ENCODE measurements at places on chromosomes 1 and 21.

- H3K27ac ChIP-seq, result peak overlapping the region; percentile 87
- H3K4me1 ChIP-seq, result peaks cover 16% of the 10 kb centered on the region
- no peak for DNase-seq
- H3K4me3 ChIP-seq, result no peak overlapping the region
Observed at GRCh38 chr1:175129997-175130648, 62.5 kb downstream of the KIAA0040 start.

- H3K4me1 ChIP-seq, result peaks cover 4% of the 10 kb centered on the region
- H3K4me3 ChIP-seq, result no peak overlapping the region
- H3K27me3 ChIP-seq, result no peaks in the 10 kb centered on the region
- no peaks in the 10 kb centered on the region for H3K36me3 ChIP-seq
- H3K27ac ChIP-seq, result no peak overlapping the region
Observed at GRCh38 chr1:67969446-67969845, 81.0 kb downstream of the DIRAS3 start.

DNA sequence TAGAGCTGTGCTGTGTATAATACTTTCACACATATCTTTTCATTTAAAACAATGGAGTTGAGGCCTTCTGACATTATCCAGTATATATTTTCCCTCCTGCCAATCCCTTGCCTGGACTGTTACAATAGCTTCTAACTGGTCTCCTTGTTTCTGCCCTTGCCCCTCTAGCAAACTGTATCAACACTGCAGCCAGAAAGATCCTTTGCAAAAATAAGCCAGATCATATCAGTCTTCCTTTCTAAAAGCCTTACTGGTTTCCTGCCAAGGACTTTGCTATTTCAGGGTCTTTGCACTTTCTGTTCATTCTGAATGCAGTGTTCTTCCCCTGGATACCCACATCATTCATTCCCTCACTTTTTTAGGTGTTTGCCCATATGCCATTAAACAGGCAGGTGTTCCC lies 370.1 kb downstream of the PTBP2 start:
- no peaks in the 10 kb centered on the region for H3K27me3 ChIP-seq
- DNase-seq, result no peak
- no peak overlapping the region for H3K4me3 ChIP-seq
- H3K4me1 ChIP-seq, result peaks cover 8% of the 10 kb centered on the region
- no peaks in the 10 kb centered on the region for H3K36me3 ChIP-seq
- H3K27ac ChIP-seq, result no peak overlapping the region

DNA sequence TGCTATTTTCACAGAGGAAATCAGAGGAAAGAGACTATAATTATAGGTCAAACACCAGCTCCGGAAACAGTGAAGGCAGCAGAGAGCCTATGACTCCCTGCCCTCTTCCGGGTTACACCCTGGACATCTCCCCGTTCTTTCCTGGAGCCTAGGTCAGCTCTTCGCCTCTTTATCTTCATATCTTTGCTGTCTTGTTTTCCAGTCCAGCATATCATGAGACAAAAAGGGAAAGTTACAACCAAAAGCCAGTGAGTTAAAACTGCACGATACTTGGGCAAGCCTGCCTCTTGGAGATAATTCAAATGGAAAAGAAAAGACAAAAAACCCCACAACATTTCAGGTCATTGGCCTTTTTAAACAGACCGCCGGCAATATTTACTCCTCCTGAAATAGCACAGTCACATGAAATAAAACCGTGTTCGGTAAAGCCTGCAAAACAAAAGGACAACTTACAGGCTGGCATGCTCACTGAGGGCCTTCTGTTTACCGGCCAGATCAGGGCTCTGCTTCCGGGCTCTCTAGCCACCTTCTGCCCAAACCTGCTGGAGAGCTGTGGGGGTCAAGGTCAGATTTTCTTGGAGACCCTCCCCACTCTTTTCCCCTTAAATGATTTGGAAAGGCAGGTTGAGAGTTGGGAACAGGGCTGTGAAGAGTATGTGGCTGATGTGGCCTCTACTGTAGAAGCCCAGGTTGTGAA lies 42.8 kb upstream of the PPP2R5A start:
- peaks cover 6% of the 10 kb centered on the region for H3K4me1 ChIP-seq
- no peak overlapping the region for H3K4me3 ChIP-seq
- no peaks in the 10 kb centered on the region for H3K36me3 ChIP-seq
- peak overlapping the region; percentile 38 for H3K27ac ChIP-seq

GRCh38 chr1:78070758-78071157 lies 25.0 kb downstream of the GIPC2 start:
- no peak overlapping the region for H3K4me3 ChIP-seq
- H3K27ac ChIP-seq, result no peak overlapping the region
- H3K36me3 ChIP-seq, result no peaks in the 10 kb centered on the region
- no peak for DNase-seq

DNA sequence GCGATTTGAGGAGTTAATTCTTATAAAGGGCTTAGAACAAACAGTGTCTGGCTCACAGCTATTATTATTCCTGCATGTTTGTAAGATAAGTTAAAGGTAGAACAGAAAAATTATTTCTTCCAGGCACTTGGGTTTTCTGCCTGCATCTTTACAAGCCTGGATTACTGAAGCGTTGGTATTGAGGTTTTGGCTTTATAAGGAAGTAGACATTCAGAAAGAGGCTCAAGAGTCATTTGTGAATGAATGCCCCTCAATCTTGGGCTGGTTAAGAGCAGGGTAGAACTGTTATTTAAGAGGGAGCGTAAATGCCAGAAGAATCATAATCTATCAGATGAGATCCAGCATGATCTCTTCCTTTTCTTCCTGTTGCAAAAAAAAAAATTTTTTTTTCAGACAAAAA lies 77.3 kb upstream of the ARID1A start:
- H3K27ac ChIP-seq, result no peak overlapping the region
- H3K4me3 ChIP-seq, result peak overlapping the region; percentile 25
- no peaks in the 10 kb centered on the region for H3K27me3 ChIP-seq
- H3K36me3 ChIP-seq, result no peaks in the 10 kb centered on the region

DNA sequence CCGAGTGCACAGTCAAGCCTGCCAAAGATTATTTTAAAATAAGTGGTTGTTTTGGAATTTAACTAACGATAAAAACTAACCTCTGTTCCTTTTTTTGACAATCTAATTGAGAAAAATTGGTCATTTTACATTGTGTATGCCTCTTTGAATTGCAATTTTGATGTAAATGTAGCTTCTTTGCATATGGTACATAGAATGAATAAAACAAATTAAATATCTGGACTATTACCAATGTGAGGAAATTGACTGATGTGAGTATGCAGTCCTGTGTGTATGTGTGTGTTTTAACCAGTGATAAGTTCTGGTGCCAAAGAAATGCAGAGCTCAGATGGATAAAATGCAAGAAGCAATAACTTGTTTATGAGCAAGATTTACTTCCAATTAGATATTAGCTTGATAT lies 281.3 kb upstream of the ZP4 start:
- no peaks in the 10 kb centered on the region for H3K36me3 ChIP-seq
- DNase-seq, result no peak
- H3K4me3 ChIP-seq, result no peak overlapping the region
- H3K27me3 ChIP-seq, result no peaks in the 10 kb centered on the region
- H3K27ac ChIP-seq, result no peak overlapping the region

GRCh38 chr1:38932571-38932970 lies 9.1 kb downstream of the RHBDL2 start:
- no peaks in the 10 kb centered on the region for H3K27me3 ChIP-seq
- no peak overlapping the region for H3K4me3 ChIP-seq
- no peak overlapping the region for H3K27ac ChIP-seq
- H3K4me1 ChIP-seq, result peaks cover 4% of the 10 kb centered on the region
- H3K36me3 ChIP-seq, result no peaks in the 10 kb centered on the region
- no peak for DNase-seq

GRCh38 chr1:3610527-3611169 lies 660 bp downstream of the MEGF6 start:
- H3K27ac ChIP-seq, result no peak overlapping the region
- H3K36me3 ChIP-seq, result no peaks in the 10 kb centered on the region
- H3K27me3 ChIP-seq, result peaks cover 34% of the 10 kb centered on the region

DNA sequence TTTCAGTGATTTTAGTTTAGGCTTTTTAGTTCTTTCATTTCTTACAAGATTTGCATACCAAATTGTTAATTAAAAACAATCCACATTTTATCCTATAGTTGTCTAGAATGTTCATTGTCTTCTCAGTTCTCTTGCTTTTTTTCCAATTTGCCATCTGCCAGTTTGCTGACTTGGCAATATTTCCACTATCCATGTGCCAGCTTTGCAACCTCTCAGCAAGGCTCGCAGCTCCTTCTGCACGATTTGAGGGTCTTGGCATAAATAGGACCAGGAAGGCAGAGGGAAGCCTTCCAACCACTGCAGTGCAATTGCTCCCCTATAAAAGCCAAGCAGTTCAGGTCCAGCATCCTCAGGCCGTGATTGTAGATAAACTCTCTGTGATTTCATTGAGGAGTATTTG lies 306.8 kb upstream of the FMN2 start:
- H3K4me1 ChIP-seq, result no peaks in the 10 kb centered on the region
- H3K4me3 ChIP-seq, result no peak overlapping the region
- DNase-seq, result no peak
- H3K27ac ChIP-seq, result no peak overlapping the region
- peaks cover 7% of the 10 kb centered on the region for H3K36me3 ChIP-seq

DNA sequence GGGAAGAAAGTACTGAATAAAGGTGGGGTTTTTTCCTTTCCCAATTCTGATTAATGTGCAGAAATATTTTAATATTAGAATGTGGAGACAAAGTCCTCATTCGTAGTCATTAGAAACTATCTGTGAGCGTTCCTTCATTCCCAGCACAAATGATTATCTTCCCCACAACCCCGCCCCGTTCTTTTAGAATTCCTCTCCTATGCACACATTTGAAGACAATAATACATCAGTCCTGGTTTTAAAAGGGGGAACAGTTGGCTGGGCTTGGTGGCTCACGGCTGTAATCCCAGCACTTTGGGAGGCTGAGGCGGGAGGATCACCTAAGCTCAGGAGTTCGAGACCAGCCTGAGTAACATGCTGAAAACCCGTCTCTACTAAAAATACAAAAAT lies 876 bp downstream of the ALDH9A1 start:
- H3K36me3 ChIP-seq, result peaks cover 8% of the 10 kb centered on the region
- no peak for DNase-seq
- H3K4me3 ChIP-seq, result peak overlapping the region; percentile 86
- H3K27ac ChIP-seq, result peak overlapping the region; percentile 83

- no peaks in the 10 kb centered on the region for H3K27me3 ChIP-seq
- no peak overlapping the region for H3K4me3 ChIP-seq
- no peak for DNase-seq
- no peak overlapping the region for H3K27ac ChIP-seq
- no peaks in the 10 kb centered on the region for H3K36me3 ChIP-seq
- peaks cover 4% of the 10 kb centered on the region for H3K4me1 ChIP-seq
Observed at GRCh38 chr1:163656095-163656759, 334.5 kb downstream of the NUF2 start.

GRCh38 chr1:150931773-150932172 lies 5.6 kb downstream of the SETDB1 start:
- no peak for DNase-seq
- peak overlapping the region; percentile 28 for H3K4me3 ChIP-seq
- H3K27me3 ChIP-seq, result no peaks in the 10 kb centered on the region
- peaks cover 12% of the 10 kb centered on the region for H3K4me1 ChIP-seq

- no peaks in the 10 kb centered on the region for H3K4me1 ChIP-seq
- no peaks in the 10 kb centered on the region for H3K27me3 ChIP-seq
- H3K36me3 ChIP-seq, result peaks cover 11% of the 10 kb centered on the region
- no peak overlapping the region for H3K27ac ChIP-seq
- no peak overlapping the region for H3K4me3 ChIP-seq
Observed at GRCh38 chr1:143666851-143667250, 304.9 kb downstream of the FAM72C start.

DNA sequence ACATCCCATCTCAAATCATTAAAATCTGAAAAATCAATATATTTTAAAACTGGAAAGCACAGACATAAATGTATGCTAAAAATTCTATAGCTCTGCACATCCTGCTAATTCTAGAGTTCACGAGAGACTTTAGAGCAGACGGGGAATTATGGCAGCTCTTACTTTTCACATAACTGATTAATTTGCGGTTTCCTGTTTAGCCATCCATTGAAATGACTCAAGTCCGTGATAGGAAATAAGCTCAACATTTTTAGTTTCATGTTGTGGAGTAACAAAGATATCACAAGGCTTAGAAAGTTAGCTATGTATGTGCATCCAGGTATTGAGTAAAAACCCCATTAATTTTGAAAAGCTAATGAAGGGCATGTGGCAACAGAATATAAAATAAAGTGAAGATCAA lies 123.2 kb downstream of the SMYD2 start:
- DNase-seq, result no peak
- H3K27me3 ChIP-seq, result no peaks in the 10 kb centered on the region
- no peak overlapping the region for H3K27ac ChIP-seq
- H3K4me1 ChIP-seq, result peaks cover 13% of the 10 kb centered on the region

DNA sequence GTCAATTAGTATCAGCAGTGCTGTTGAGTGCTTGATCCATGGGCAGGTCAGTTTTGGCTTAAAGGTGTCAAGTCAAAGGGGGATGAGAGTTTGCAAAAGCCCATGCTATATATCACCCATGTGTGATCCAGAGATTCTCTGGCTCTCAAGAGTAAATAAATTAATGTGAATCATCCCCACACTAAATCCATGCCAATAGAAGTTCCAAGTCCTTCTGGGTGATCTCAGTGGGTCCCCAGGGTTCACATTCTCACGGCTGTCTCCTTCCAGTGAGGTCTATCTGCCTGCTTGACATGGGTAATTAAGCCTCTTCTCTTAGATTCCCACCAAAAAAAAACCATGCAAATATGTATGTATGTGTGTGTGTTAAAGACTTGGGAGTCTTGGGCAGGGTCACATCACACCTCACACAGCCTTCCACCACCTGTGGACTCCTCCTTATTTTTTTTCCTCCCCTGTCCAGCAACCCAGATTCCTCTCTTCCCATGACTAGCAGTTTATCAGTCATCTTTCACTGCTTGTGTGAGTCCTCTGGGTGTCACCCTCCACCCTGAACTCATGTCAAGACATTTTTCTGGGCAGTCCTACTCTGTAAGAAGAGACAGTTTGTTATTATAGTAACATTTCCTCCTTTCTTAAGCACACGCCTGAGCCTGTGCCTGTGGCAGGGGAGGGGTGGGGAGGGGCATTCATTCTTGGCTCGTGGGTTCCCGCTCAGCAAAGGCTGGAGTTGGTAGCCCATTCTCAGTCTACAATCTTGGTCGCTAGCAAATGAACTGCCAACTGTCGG lies 14.3 kb upstream of the S100A11 start:
- no peaks in the 10 kb centered on the region for H3K36me3 ChIP-seq
- H3K27me3 ChIP-seq, result peaks cover 53% of the 10 kb centered on the region
- no peak overlapping the region for H3K4me3 ChIP-seq
- no peak overlapping the region for H3K27ac ChIP-seq

- no peak for DNase-seq
- no peak overlapping the region for H3K27ac ChIP-seq
- H3K36me3 ChIP-seq, result peaks cover 19% of the 10 kb centered on the region
- H3K27me3 ChIP-seq, result no peaks in the 10 kb centered on the region
- H3K4me1 ChIP-seq, result no peaks in the 10 kb centered on the region
Observed at GRCh38 chr1:55073187-55073916, 34.0 kb downstream of the PCSK9 start.

Data from neural crest cell (in vitro differentiated cells).